ENCODE measurements at places on chromosomes 6 and 20. TPM values are rescaled to one million over a fixed set of nuclear protein-coding genes. Genes with fewer than 3 reads are reported as not detected.

GRCh38 chr6:137362878-137363804 lies 131.1 kb downstream of the OLIG3 start:
- H3K36me3 ChIP-seq = no peaks in the 10 kb centered on the region
- no peaks in the 10 kb centered on the region for H3K27me3 ChIP-seq
- H3K27ac ChIP-seq = no peak overlapping the region
- H3K4me1 ChIP-seq = no peaks in the 10 kb centered on the region
- no peak for DNase-seq

DNA sequence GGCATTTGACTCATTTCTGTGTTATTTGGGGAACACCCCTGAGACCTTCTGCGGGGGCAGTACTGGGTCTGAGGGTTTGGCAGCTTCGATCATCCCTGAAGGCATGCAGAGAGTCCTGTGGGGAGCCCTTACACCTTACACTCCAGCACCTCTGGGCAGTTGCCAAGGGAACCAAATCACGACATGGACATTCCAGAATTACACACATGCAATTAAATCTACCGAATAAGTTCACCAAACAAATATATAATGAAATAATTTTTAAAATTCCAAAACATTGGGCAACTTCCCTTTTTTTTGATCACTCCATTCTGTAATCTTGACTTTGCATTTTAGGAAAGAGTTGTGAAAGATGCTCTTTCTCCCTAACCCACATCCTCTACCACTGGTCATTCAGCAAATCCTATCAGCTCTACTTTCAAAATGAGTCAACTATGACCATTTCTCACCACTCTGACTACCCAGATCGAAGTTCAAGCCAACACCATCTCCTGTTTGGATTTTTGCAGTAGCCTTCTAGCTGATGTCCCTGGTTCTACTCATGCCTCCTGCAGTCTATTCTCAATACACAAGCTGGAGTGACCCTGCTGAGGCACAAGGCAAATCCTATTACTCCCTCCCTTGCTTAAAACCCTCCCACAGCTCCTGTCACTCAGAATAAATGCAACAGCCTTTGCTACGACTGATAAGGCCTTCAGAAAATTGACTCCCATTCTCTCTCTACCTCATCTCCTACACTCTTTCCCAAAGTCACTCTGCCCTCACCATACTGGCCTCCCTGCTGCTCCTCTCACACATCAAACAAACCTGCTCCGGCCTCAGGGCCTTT lies 533.3 kb downstream of the HACE1 start:
- no peaks in the 10 kb centered on the region for H3K36me3 ChIP-seq
- H3K27me3 ChIP-seq = no peaks in the 10 kb centered on the region
- DNase-seq = no peak
- no peaks in the 10 kb centered on the region for H3K4me1 ChIP-seq

DNA sequence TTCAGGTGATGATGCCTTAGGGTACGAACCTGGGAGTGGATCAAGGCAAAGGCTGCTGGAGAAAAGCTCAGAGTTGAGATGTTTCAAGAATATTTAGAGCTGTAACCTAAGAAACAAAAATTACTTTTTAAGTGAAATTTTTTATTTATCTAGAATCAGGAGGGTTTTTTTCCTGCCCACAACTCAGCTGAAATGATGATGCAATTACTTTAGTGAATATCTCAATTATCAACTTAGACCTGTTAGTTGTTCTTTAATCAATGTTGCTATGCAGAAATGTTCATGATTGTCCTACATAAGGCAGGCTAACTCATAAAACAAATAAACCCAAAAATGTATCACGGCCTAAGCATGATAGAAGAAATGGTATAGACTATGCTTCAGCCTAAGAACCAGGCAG lies 50.3 kb downstream of the TPBG start:
- no peaks in the 10 kb centered on the region for H3K27me3 ChIP-seq
- H3K4me1 ChIP-seq = no peaks in the 10 kb centered on the region
- DNase-seq = no peak
- no peaks in the 10 kb centered on the region for H3K36me3 ChIP-seq
- no peak overlapping the region for H3K27ac ChIP-seq

The RNF39 gene
- not detected for total RNA-seq

The TBP gene
- 12.0 TPM for total RNA-seq

The TMEM14A gene
- total RNA-seq = 3.4 TPM

The BLOC1S5 gene
- 7.3 TPM for total RNA-seq

All from psoas muscle (tissue), 8 donors.